IMR-90 (cell line): ENCODE measurements at places on chromosomes 7 and 10. TPM values are rescaled to one million over a fixed set of nuclear protein-coding genes. Genes with fewer than 3 reads are reported as not detected.

WASHC2A gene
- 18.9 and 22.6 TPM in 2 replicates for polyA plus RNA-seq

NKX2-3 gene
- polyA plus RNA-seq = not detected in 2 replicates

ZNF488 gene
- 0.14 TPM in 2 replicates for polyA plus RNA-seq

GNB2 gene
- polyA plus RNA-seq = 245 and 279 TPM in 2 replicates

CH25H gene
- 0.12 and 0.19 TPM in 2 replicates for polyA plus RNA-seq

TFEC gene
- polyA plus RNA-seq = 0.02 TPM in 1 of 2 replicates, not detected in the other

UNCX gene
- not detected in 2 replicates for polyA plus RNA-seq

TMEM270 gene
- 0.17 TPM in 1 of 2 replicates, not detected in the other for polyA plus RNA-seq

MMD2 gene
- polyA plus RNA-seq = not detected in 2 replicates

IL15RA gene
- 6.4 and 7.6 TPM in 2 replicates for polyA plus RNA-seq

EBF3 gene
- polyA plus RNA-seq = 0.60 and 0.70 TPM in 2 replicates

HECW1 gene
- polyA plus RNA-seq = 0.56 and 0.95 TPM in 2 replicates

ENTPD1 gene
- not detected in 2 replicates for polyA plus RNA-seq

DLX5 gene
- not detected in 2 replicates for polyA plus RNA-seq

OR6B1 gene
- polyA plus RNA-seq = not detected in 2 replicates

TRIM24 gene
- 4.1 TPM in 2 replicates for polyA plus RNA-seq

FAM221A gene
- 2.0 and 2.1 TPM in 2 replicates for polyA plus RNA-seq

ZKSCAN1 gene
- 10.8 and 13.7 TPM in 2 replicates for polyA plus RNA-seq

CPVL gene
- polyA plus RNA-seq = not detected in 2 replicates

BMS1 gene
- polyA plus RNA-seq = 6.1 and 7.5 TPM in 2 replicates

TNRC18 gene
- polyA plus RNA-seq = 29.6 and 37.9 TPM in 2 replicates

ZP3 gene
- polyA plus RNA-seq = 0.42 and 0.67 TPM in 2 replicates
